Stimulated activated CD4-positive, alpha-beta T cell treated with anti-CD3 and anti-CD28 coated beads, Interleukin-12 subunit alpha, Interleukin-12 subunit beta, amount 100 ng/mL, for 24 hours (primary cell): ENCODE measurements at places on chromosomes 7 and 10.
A peak's percentile ranks its signal among the peaks of the same experiment; 100 is the strongest.

GRCh38 chr10:725302-725701 lies 35.8 kb upstream of the DIP2C start:
- DNase-seq: no peak

DNA sequence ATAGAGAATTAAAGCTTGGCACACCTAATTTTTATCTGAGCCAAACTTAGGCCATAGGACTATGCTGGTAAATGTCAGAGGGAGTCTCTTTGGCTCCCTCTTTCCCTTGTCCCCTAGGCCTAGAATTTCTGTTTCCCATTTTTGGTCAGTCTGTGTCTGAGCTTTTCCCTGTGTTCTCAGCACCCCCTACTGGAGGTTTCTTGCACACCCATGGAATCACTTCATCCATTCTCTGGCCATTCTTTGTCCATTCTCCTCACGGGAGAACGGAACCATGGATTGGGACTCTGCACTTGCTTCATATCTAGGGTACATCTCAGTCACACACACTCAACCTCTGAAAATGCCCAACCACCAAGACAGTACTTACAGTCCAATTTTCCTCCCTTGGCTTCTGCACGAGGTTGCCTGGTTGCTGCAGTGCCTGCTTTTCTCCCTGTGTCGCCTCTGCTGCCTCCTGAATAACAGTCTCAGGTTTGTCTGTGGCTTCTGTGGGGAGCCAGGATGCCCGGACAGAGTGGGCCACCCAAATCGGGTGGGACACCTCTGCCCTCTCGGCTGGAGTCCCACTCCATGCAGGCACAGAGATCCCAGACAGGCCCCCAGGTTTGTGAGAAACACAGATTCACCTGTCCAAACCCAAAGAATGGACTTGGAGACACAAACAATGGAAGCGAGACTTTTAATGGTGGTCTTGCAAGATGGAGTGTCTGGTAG lies 35.1 kb upstream of the DNAH11 start:
- DNase-seq: peak; percentile 6

DNA sequence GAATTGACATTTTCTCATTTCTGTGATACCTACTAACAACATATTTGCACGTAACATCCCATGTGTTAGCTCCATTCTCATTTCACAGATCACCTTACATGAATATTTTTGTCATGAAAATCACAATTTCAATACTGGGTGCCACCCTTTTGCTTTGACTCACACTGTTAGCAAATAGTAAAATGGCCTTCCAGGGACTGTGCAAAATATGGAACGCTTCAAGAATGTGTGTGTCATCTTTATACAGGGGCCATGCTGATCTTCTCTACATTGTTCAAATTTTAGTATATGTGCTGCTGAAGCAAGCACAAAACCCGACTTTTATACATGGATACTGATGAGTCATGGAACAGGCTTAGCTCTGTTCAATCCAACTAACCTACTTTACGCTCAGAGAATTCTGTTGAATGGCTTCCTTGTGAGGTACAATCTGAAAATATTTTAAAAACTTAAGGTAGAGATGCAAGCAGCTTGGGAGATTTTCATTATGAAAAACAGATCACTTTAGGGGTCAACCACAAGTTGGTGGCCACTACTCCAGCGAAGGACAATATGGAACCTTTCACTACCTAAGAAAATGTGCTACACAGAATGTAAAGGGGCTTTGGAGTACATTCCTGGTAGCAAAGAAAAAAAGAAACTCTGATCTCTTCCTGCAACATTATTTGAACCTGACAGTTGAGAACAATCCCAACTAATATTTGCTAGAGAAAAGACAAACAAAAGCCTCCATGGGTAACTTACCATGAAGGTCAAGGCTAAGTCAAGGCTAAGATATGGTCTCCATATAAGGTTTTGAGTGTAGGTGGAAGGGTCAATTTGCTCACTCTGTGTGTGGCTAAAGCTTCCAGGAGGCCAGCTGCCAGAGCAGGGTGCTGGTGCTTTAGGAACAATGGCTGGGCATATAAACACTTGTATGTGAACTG lies 11.9 kb downstream of the ANKRD26 start:
- no peak for DNase-seq

- no peak for DNase-seq
Observed at GRCh38 chr7:513521-514166, 6.0 kb downstream of the PDGFA start.

GRCh38 chr10:124305131-124305530 lies 113.6 kb downstream of the OAT start:
- no peak for DNase-seq

GRCh38 chr7:74474271-74474865 lies 20.7 kb downstream of the GTF2IRD1 start:
- no peak for DNase-seq

DNA sequence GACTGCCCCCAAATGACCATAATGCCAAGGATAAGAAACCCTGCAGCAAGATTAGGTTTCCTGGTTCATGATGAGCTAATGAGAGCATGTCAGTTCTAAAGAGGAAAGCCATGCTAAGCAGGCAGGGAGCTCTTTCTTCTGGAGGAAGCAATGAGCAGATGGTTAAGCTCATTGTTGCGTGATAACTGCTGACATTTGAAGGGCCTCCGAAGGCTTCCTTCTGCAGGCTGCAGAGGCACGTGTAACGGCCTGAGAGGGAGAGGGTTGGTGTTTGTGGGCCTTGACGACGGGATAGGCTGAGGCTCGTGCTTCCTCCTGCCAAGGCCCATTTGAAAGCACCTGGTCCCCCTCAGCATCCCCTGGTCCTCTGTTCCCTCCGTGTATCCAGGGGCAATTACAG lies 63.5 kb upstream of the BTBD16 start:
- no peak for DNase-seq

- no peak for DNase-seq
Observed at GRCh38 chr10:53477313-53477675, 704.7 kb upstream of the MBL2 start.

- DNase-seq: no peak
Observed at GRCh38 chr7:149723795-149724495, 49.4 kb downstream of the ZNF467 start.

GRCh38 chr7:151008511-151009323 lies 15.6 kb downstream of the ATG9B start:
- DNase-seq: peak; percentile 70

DNA sequence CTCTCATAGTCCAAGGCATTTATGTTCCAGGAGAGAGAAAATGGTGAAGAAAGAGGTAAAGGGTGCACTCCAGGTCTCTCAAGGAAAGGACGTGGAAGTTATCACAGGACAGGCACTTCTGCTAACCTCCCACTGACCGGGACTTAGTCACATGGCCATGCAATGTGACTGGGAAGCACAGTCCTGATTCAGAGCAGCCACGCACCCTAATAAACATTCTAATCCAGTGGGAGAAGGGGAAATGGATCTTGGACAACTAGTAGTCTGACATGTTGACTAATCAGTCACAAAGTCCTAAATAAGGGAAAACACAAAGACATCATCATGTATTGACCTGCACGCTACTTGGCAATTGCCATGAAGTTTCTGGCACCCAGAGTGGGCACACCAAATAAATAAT lies 417.5 kb upstream of the ZMIZ1 start:
- DNase-seq: no peak

- no peak for DNase-seq
Observed at GRCh38 chr7:99557196-99557607, 1.2 kb upstream of the ZNF655 start.

DNA sequence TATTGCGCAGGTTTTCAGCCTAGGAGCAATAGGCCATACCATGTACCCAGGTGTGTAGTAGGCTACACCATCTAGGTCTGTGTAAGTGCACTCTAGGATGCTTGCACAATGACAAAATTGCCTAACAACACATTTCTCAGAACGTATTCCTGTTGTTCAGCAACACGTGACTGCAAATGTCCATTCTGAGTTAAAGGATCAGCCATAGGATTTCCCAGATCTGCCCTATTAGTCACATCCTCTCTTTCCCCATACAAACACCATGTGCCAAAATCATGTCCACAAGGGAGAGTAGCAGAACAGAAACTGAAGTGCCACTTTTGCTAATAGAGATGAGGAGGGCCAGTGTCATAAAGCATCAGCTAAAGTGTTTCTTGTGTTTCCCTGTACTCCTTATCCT lies 42.6 kb upstream of the AMPH start:
- no peak for DNase-seq

DNA sequence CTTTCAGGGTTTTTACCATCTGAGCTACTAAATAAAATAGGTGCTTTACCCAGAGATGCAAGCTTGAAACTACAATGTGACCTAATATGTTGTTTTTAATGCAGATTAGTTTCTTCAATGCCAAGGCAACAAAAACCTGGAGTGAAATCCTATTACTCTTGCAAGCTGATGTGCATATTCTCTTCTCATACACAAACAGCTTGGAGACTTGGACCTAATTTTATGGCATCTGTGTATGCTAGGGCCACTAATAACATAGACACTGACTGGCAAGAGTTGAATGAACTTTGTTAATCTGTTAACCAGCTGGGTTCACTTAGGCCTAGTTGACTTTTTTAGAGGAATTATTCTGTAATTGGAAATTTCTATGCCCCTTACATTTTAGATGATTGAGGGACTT lies 23.4 kb upstream of the SMIM30 start:
- DNase-seq: no peak

- DNase-seq: no peak
Observed at GRCh38 chr10:127447197-127447596, 101.9 kb upstream of the NPS start.

DNA sequence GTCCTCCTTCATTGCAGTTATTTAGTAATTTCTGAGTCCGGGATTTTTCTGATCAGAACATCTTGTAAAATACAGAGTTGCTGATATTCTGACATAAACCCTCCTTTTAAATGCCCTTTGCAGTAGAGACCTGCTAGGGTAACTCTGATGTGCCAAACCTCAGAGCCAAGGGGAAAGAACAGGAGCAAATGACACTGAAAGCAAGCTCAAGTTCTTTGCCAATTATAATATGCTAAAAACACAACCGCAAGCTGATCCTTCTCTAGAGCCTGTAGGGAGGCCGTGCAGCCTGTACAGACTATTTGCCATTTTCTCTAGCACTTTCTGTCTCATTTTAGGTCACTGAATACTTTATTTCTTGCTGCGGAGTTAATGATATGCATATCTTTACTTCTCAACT lies 240.4 kb downstream of the CAMK1D start:
- no peak for DNase-seq

DNA sequence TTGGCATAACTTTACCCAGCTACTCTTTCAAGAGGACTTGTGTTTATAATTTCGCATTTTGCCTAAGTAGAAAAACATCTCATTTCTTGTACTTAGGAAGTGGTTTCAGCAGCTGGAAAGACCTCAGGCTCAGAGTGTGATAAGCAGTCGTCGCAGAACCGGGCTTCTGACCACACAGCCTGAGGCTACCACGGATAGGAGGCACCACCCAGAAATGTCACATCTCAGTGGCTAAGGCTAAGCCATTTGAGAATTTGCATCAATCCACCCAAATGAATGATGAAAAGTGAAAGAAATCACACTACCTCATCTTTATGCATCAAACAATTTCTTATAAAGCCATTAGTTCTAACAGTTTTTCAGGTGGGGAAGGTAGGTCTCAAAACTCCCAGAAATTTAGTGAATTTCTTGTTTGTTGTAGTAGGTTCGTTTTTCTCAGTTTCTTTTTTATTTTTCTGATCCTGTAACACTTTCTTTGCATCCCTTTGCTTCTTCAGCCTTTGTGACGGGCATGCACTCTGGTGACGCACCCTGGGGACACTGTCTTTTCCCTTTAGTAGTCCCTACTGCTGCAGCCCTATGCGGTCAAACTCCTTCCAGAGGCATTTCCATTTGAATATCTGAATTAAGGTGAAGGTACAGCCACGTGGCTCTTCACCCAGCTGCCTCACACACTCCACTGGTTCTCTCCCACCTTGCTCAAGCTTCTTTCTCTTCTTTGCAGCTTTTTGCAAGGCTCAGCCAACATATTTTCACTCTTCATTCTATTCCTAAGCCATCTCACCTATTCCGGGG lies 68.5 kb downstream of the MAP3K8 start:
- no peak for DNase-seq

DNA sequence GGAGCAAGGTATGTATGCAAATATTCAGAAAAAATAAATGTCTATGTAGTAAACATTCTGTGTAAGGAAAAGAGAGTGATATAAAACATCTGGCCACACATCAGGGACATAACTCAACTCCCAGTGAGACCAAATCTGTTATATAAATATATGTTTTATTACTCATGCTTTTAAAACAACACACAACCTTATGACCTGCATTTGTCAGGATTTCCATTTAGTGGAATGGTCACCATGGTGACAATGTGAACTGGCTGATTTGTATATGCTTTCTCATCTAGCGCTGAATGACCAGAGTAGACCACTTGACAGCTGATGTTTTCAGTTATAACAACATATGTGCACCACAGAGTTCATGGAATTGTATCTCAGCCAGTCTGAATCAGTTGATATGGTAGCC lies 551.7 kb downstream of the HTR7 start:
- no peak for DNase-seq

GRCh38 chr7:158827411-158828132 lies 1.7 kb downstream of the ESYT2 start:
- no peak for DNase-seq

GRCh38 chr10:59177031-59177797 lies 771 bp downstream of the PHYHIPL start:
- no peak for DNase-seq

- DNase-seq: no peak
Observed at GRCh38 chr10:121595806-121596688, 2.2 kb downstream of the FGFR2 start.

- DNase-seq: no peak
Observed at GRCh38 chr10:110600487-110601101, 33.1 kb downstream of the SMC3 start.

GRCh38 chr7:27116031-27116961 lies 13.8 kb upstream of the HOXA2 start:
- DNase-seq: no peak

DNA sequence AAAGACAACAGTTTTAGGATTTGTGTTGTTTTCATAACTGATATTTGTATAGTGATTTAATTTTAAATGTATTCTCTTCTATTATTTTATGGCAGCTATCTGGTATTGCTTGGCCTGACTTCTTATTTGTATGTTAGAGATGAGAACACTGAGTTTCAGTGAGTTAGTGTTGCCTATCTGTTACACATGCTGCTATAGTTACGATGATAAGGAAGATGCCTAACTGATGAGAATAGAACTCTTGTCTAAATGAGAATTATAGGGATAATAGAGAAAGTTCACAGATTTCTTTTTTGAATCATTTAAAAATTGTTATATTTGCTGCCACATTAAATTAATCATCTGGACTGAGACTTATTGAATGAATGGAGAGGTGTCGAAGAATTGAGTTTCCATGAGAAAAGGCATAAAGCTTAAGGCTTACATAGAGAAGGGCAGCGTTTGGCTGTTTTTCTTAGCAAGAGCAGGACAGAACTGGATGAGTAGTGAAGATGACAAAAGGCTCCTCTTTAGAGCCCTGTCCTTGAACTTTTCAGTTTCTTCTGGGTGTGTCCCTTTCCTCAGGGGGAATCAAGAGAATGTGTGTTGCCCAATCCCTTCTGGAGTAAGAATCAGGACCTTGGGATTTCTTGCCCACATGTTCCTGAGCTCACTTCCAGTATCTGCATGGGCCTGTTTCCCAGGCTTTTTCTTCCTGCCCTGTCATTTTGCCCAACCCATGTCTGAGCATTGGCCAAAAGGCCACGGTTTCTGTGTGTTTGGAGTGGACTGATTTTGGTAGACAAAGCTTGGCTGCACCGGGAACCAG lies 195.6 kb upstream of the CSTF2T start:
- no peak for DNase-seq
